Left ventricle myocardium inferior (tissue), 1 donor: ENCODE measurements at places on chromosomes 2 and 18. TPM values are rescaled to one million over a fixed set of nuclear protein-coding genes. Genes with fewer than 3 reads are reported as not detected.

Gene NOSTRIN
- 14.7 TPM for total RNA-seq

Gene BOLL
- not detected for total RNA-seq

Gene WDR12
- total RNA-seq = 62.4 TPM

Gene QPCT
- total RNA-seq = 2.0 TPM

Gene KLHL41
- 163 TPM for total RNA-seq

Gene CSRNP3
- total RNA-seq = 4.0 TPM

Gene AMER3
- total RNA-seq = not detected

Gene CD207
- total RNA-seq = not detected

Gene TTN
- total RNA-seq = 2,803 TPM

Gene TBR1
- not detected for total RNA-seq

Gene ONECUT2
- 0.41 TPM for total RNA-seq

Gene AGXT
- total RNA-seq = not detected

Gene ZNF638
- total RNA-seq = 97.1 TPM

Gene GALR1
- 0.05 TPM for total RNA-seq

Gene LOXHD1
- 0.49 TPM for total RNA-seq

Gene KCTD1
- 6.4 TPM for total RNA-seq

Gene ICA1L
- total RNA-seq = 6.5 TPM

Gene MAP3K19
- total RNA-seq = not detected

Gene ESPNL
- total RNA-seq = not detected

Gene ANKRD30B
- not detected for total RNA-seq

Gene ST6GAL2
- 0.41 TPM for total RNA-seq

Gene CTDSP1
- total RNA-seq = 81.5 TPM

Gene ANTXR1
- 23.3 TPM for total RNA-seq

Gene NFATC1
- total RNA-seq = 18.3 TPM

Gene ROCK1
- total RNA-seq = 34.9 TPM

Gene CNRIP1
- 8.0 TPM for total RNA-seq

Gene KCNK3
- 3.2 TPM for total RNA-seq

Gene SAG
- not detected for total RNA-seq

Gene CHRNG
- total RNA-seq = not detected

Gene SLC4A1AP
- 21.3 TPM for total RNA-seq

Gene NEB
- 30.5 TPM for total RNA-seq

Gene SERPINB4
- total RNA-seq = not detected

Gene KIF1A
- total RNA-seq = 2.0 TPM

Gene DHRS9
- total RNA-seq = 7.3 TPM

Gene WDR35
- total RNA-seq = 4.8 TPM

Gene KCNS3
- 4.0 TPM for total RNA-seq

Gene KIF3C
- 2.0 TPM for total RNA-seq

Gene DUSP19
- 11.4 TPM for total RNA-seq

Gene CDH2
- 370 TPM for total RNA-seq

Gene CYS1
- total RNA-seq = 3.3 TPM

Gene FAM110C
- 3.3 TPM for total RNA-seq

Gene POTEI
- not detected for total RNA-seq

Gene GNLY
- total RNA-seq = 1.5 TPM
